Activated T-helper 1 cell treated with anti-CD3 and anti-CD28 coated beads, Interleukin-12 subunit alpha, Interleukin-12 subunit beta, Interleukin-2, Interleukin-4 antibody, amounts not matched to agents 30 ng/mL and 10 ng/mL and 1 ng/mL, durations not matched to agents 14 hours and 24 hours and 36 hours (primary cell): ENCODE measurements at places on chromosomes 3 and 15.

- DNase-seq: no peak
These were observed 112.7 kb downstream of the ETFA start for GRCh38 chr15:76198456-76199105.

DNA sequence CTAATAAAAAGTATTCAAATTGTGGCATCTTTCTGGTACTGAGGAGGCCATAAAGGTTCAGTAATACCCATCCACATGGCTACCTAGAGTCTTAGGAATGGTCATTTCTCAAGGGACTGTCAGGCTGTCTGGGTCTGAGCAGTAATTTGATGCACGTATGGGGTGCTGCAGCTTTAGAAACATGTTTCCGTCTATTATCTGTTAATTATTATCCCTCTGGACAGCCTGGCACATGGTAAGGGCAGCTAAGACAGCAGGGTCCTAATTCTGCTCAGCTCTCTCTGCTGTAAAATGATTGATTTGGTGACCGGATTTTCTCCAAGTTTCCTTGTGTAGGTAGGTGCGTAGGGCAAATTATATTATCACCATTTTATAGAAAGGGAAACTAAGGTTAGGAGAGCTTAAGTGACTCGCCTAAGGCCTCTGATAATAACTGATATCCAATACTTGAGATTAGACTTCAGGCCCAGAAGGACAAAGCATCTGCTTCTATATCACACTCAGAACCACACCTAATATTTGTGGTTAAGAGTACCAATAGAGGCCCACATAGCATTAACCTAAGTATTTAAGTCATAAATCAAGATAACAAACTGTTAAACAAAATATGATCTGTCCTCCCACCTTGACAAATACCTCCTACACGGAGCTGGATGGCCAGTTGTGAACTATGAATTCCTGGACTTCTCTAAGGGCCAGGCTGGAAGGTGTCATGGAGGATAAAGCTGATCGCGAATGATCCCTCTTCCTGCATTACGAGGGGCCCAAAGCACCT lies 2.9 kb upstream of the RAP2B start:
- no peak for DNase-seq

- DNase-seq: no peak
These were observed 3.9 kb downstream of the ZDHHC19 start for GRCh38 chr3:196207159-196207832.

- no peak for DNase-seq
These were observed 77.0 kb upstream of the PLSCR5 start for GRCh38 chr3:146682171-146682570.

- no peak for DNase-seq
These were observed 20.4 kb upstream of the LAMP3 start for GRCh38 chr3:183182732-183183610.

GRCh38 chr3:54582424-54582823 lies 345.4 kb downstream of the LRTM1 start:
- no peak for DNase-seq

DNA sequence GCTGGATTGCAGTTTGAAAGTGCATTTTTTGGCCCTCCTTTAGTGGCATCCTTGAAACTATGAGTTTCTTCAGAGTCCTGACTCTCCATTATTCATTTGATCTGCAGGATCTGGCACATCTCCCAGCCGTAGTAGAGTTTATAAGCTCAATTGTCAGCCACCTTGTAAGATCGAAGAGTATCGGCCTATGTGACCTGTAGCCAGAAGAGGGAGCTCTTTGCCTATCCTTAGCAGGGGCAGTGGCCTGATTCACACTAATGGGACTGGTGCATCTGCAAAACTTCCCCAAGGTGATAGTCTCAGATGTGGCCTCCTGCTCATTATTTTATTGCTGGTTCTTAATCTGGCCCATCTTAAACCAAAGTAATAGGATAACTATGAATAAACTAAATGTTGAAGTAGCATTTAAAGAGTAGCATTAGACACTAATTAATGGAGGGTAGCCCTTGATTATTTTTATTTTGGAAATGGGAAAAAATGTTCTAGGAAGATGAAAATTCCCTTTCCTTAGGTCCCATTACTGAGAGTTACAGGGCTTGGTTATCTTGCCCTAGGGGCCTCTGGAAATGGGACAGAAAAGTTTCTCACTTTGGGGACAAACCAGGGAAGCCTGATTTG lies 21.2 kb downstream of the GCSAM start:
- peak; percentile 48 for DNase-seq

DNA sequence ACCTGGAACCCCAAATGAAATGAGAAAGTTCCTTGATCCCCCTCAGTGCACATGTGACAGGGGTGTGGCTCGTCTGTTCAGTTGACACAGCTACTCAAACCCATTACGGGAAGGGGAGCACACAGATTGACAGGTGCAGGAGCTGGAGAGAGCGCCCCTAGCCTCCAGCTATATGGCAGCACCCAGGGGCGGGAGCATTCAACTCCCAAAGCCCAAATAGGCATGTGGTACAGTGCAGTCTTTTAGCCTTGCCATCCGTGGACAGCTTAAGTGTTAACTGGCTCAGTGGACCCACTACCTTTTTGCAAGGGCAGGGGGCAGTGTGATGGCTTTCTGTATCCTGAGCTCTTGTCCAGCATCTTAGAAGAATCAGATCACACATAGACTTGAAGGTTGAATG lies 1374.2 kb upstream of the ALCAM start:
- DNase-seq: no peak

GRCh38 chr3:161177991-161178390 lies 43.1 kb upstream of the NMD3 start:
- DNase-seq: no peak

- no peak for DNase-seq
These were observed 64.8 kb downstream of the SPSB4 start for GRCh38 chr3:141115789-141116541.

DNA sequence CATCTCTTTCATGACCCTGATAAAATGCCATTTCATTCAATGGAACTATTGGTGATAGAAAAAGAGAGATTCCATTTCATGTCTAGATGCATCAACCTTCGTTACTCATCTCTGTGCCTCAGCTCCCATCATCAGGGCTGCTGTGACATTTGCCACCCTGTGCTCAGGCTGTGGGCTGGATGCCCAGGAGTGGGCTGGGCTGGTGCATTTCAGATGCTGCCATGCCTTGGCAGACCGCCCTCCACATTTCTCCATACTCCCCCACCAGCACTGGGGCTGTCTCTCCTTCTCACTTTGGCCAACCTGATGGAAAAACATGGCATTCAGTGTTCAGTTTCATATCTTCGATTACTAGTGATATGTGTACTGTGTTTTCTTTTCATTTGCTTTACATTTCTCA lies 59.1 kb downstream of the DNASE1L3 start:
- no peak for DNase-seq

DNA sequence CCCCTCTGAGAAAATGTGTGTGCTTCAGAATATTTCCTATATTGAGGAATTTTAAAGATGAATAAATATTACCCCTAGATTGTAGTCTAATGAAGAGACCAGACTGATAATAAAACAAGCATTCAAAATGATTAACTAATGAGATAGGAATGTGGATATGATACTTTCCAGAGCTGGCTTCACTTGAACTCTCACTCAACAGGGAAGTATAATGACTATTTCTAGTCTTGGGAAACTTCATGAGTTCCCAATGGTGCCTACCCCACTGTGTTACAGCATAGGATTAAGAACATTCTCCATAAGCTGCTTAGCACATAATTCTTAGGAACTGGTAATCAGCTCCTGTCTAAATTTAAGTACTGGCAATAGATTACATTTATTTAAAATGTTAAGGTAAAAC lies 261.5 kb upstream of the ZNF385D start:
- no peak for DNase-seq

- DNase-seq: no peak
These were observed 66.5 kb upstream of the FNDC3B start for GRCh38 chr3:171972871-171973348.

GRCh38 chr3:38645601-38646000 lies 3.9 kb downstream of the SCN5A start:
- no peak for DNase-seq

GRCh38 chr15:98896802-98897732 lies 110.5 kb downstream of the PGPEP1L start:
- DNase-seq: no peak

DNA sequence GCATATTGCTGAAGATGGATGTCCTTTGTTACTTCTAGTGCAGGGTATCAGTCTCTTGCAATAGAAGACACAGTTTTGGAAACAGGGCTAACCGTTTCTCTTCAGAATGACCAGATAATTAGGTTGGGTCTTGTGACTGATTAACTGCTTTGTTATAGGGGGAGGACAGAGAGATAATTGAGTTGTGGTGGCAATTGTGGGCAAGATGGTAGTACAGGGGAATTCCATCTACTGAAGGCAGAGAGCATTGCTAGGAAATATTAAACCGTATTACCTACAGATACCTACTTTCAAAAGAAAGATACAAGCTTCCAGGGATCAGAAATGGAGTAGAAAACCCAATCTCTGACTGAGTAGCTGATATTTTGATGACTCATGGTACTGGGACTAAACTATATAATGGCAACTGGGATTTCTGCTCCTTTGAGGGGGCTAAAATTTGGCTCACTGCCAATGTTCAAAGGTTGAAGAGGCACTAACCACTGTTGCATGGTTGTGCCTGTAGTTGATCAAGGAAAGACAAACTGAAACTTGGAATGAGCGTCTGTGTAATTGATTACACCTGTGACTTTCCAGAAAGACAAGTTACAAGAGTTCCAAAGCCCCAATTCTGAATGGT lies 4.2 kb downstream of the PRR23B start:
- no peak for DNase-seq

- no peak for DNase-seq
These were observed 297.1 kb downstream of the UACA start for GRCh38 chr15:70466305-70466704.

DNA sequence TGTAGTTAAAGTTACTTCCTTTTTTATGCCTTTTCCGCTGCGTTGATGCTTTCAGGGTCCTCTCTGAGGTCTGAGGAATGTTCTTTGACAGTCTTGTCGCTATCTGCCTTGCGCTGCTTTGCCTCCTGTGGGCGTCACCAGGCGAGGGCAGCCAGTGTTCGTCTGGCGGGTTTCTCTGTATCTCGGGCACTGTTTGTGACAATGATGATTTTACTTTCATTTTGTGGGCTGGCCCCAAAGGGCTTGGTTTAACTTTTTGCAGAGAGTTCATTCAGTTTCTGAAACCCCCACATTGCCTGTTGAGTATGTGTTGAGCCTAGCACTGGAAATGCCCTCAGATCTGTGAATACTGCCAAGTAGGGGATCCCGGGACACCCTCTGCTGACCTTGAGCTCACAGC lies 24.6 kb upstream of the SACM1L start:
- peak; percentile 68 for DNase-seq
